ENCODE measurements at places on chromosomes 1 and 21.

GRCh38 chr1:180947499-180947885 lies 34.8 kb downstream of the KIAA1614 start:
- DNase-seq = no peak

DNA sequence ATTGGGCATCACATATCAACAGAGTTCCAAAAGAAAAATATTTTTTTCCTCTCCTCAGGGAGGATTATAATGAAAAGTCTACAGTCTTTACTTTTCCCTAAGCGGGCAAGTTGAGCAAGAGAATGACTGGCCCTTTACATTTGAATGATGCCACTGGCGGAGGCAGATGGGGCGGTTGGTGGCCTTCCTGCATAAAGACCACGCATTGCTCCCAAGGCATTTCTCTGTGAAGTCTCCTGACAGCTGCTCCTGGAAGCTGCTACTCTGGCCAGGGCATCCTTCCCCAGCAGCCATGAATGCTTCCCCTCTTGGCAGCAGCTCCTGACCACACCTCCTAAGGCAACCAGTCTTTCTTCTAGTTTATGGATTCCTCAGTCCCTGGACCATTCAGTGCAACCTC lies 161.1 kb upstream of the RRP15 start:
- DNase-seq = no peak

GRCh38 chr21:45595574-45596295 lies 47.8 kb upstream of the PCBP3 start:
- DNase-seq = no peak

DNA sequence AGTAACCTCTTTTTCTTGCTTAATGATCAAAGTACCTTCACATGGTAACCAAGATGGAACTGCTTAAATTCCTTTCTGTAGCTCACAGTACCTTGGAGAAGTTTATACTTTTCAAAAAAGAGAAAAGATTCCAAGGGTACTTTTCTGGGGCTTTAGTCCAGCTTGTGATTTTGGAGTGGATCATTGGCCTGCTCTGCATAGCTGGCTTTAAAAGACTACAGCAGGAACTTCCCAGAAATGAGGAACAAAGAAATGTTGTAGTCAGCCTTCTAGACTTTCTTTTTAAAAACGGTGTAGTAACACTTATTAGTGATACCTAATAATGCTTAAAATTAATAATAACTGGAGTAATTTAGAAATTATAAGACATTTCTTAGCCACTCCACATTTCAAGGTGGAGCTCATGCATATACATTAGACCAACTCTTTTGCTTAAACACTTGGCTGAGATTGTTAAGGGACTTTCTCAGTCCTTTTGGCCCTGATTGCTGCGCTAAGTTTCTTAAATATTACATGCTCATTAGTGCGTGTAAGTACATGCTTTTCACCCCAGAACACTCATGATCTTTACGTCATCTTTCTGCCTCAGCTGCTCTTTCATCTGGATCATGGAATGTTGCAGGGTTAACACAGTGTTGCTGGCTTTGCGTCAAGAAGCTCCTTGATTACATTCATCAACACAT lies 57.3 kb downstream of the SDCCAG8 start:
- DNase-seq = no peak

DNA sequence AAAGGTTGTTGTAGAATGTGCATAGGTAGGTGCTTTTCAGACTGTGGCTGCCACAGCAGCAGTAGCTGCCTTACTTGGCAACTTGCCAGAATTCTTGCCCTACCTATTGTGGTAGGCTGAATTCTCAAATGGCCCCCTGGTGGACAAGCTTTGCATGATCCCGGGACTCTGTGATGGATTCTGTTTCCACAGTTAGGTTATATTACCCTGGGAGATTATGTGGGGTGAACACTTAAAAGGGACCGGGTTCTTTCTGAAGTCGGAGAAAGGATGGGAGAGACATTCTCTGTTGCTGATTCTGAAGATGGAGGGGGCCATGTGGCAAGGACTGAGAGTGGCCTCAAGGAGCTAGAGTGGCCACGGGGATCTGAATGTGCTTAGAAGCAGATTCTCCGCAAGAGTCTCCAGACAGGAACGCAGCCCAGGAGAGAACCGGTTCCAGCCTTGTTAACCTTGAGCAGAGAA lies 32.1 kb upstream of the KCNE1 start:
- no peak for DNase-seq

DNA sequence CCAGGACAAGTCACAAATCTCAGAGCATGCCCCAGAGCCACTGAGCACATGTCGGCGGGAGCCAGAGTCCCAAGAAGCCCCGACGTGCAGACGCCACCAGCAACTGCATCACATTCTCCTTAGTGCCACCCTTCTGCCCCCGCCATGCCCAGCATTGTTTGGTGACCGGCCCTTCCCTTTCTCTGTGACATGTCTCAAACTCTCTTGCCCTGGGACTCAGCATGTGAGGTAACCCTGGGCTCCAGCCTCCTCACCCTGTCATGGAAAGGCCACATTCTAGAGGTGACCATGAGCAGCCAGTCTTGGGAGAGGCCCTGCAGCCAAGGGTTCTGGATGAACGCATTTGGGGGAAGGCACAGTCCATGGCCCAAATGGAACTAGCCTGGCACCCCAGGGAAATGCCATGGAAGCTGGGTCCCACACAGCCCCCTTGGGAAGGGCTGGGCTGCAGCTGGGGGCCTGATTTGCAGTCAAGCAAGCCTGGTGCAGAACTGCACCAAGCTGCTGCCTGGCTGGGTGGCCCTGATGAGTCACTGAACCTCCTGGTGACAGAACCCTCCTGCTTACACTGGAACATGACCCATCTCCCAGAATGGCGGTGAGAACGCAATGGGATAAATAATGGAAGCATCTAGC lies 94.4 kb downstream of the ITPKB start:
- DNase-seq = no peak

DNA sequence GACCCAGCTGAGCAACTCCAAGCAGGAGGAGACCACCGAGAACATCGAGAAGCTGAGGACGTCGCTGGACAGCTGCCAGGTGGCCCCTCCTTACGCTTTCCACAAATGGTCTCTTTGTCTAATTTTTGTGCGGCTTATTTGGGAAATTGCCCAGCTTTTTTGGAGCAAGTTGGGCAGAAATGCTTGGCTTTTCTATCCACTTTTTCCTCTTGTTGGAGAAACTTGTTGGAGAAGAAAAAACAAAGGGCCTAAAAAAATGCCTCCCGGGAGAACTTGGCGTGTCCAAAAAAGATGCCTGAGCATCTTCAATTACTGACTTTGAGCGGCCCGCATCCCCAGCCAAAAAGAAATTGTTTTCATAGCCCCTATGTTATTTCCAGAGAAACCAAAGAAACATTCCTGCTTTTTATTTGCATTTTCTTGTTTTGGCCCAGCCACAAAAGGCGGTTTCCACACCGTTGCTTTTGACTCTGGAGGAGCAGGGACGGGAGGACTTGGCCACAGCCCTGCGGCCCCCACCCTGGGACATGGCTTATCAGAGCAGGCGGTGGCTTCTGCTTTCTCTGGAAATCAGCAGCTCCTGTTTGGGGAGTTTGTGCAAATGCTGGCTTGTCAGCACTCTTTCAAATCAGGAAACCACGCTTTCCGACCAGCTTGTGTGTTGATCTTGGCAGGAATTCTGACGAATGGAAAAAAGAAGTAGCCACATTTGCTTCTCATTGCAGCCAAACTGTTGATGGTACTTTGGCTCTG lies 81.2 kb upstream of the EFHD2 start:
- DNase-seq = no peak

GRCh38 chr1:14253676-14254075 lies 344.8 kb upstream of the KAZN start:
- no peak for DNase-seq

DNA sequence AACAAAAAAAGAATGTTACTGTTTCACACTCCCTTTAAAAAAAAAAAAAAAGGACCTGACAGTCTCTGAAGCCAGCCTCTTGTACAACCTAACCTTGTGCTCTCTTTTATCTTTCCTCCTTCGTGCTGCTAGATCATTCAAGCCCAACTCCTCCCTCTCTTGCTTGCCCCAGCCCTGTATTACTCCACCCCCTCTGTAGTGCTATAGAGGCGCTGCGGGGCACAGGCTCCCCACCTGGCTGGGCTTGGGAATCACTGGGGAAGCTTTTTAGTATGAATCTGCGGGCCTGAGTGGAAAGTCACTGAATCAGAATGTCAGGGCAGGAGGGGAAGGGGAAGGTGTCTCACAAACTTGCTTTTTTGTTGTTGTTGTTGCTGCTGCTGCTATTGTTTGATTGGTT lies 383.7 kb upstream of the CAMK1G start:
- no peak for DNase-seq

- no peak for DNase-seq
Measured at GRCh38 chr1:41963636-41964035, 44.9 kb upstream of the HIVEP3 start.

DNA sequence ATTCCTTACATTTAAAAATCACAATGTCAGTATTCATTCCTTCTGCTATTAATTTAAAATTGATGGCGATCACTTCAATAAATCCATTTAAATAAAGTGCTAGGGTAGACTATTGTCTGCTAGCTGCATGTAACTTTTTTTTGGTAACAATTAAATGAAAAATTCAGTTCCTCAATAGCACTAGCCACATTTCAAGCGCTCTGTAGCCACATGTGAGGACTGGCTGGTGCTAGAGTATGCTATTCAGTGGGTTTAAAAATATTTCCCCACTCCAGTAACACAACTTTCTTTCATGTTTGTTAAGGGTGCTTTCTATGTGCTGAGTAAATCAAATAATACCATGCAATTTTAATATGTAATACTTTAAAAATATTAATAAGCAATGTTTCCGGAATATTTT lies 108.2 kb downstream of the LTN1 start:
- no peak for DNase-seq

- no peak for DNase-seq
Measured at GRCh38 chr1:77857552-77857951, 30.9 kb upstream of the NEXN start.

- peak; percentile 94 for DNase-seq
Measured at GRCh38 chr1:63691701-63692425, 82.0 kb upstream of the ROR1 start.

DNA sequence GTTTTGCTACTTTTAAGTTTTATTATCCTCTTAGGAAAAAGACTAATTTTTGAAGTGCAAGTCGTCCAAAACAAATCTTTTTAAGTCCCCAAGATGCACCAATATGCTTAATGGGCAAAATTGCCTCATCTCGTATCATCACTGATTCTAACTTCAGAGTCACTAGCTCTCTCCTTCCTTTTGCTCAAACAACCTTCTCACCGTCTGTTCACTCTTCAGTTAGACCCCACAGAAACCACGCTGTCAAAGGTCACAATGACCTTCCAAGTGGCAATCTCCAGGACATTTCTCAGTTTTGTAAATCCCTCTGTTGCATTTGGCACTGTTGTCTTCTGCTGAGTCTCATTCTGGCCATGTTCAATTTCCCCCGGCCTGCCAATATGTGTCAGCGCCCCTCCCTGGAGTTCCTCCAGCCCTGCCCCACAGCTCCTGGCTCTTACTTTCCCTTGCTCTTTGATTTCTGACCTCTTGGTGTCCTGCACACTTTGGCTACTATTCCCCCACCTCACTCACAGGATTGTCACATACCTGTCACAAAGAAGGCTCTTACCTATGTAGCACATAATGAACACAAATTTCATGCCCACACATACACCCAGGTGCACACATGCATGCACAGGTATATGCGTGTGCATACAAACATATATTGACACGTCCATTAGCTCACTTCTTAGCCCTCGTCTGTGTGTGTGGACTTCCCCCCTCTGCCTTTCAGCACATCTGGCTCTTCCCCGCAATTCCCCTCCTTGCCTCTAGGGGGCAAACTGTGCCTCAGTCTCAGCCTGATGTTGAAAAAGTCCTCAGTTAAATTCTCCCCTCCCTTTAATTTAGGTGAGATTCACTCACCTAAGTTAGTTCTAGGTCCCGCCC lies 354.0 kb upstream of the DUSP10 start:
- no peak for DNase-seq

GRCh38 chr1:64960731-64961130 lies 5.6 kb downstream of the JAK1 start:
- no peak for DNase-seq

DNA sequence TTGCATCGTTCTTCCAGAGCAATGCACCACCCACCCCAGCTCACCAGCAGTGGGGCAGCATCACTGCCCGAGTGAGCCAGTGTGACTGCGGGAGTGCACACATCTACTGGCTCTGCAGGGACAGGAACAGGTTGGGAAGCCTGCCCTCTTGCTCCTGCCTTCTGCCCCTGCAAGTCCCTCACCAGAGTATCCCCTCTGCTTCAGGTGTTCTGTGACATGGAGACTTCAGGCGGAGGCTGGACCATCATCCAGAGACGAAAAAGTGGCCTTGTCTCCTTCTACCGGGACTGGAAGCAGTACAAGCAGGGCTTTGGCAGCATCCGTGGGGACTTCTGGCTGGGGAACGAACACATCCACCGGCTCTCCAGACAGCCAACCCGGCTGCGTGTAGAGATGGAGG lies 4.2 kb downstream of the ANGPTL7 start:
- DNase-seq = no peak

DNA sequence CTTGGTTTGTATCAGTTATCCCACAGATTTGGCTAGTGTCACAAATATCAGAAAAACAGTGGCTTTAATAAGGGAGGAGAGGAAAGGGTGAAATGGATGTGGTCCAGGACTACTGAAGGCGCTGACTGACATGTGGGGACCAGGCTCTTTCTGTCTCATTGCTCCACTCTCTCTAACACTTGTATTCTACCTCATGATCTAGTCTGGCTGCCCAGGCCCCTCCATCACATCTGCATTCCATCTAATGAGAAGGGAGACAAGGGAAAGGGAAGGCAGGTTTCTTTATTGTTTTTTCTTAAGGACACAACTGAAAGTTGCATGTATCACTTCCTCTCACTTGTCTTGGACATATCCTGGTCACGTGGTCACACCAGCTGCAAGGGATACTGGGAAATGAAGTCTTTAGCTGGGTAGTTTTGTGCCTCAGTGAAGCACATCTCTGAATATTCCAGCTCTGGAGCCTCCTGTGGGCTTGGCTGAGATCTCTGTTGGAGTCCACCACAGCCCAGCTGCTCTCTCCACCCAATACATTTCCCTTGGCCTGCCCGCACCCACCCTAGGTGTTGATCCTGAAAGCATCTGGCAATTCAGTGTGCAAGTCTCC lies 42.0 kb upstream of the PADI2 start:
- DNase-seq = no peak

DNA sequence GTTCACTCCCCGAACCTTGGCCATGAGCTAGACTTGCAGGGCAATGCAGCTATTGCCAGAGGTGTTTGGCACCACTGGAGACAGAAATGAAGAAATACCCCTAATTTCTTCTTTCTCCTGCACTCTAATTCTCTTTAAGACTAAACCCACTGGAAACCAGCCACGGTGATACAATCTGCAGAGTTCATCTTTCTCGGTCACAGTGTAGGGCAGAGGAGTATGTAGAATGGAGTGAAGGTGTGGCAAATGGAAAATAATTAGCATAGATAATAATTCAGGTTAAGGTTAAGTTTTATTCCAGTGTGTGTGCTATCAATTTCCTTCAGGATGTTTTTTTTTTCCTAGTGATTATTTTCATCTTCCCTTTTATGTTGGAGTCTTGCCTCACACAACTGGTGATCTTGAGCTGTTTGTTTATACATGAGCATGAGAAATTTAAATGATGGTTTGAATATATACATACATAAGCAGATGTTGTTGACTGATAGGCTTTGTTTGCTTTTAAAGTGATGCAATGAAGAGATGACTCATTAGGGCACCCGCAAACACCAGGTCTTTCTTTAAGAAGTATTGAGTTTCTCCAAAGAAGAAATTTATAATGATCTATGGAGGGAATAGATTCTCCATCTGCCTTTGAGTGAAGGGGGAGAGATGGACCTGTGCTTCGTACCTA lies 81.9 kb downstream of the SPATA17 start:
- DNase-seq = no peak
